ENCODE measurements at places on chromosomes 13 and 19. TPM values are rescaled to one million over a fixed set of nuclear protein-coding genes. Genes with fewer than 3 reads are reported as not detected.

DNA sequence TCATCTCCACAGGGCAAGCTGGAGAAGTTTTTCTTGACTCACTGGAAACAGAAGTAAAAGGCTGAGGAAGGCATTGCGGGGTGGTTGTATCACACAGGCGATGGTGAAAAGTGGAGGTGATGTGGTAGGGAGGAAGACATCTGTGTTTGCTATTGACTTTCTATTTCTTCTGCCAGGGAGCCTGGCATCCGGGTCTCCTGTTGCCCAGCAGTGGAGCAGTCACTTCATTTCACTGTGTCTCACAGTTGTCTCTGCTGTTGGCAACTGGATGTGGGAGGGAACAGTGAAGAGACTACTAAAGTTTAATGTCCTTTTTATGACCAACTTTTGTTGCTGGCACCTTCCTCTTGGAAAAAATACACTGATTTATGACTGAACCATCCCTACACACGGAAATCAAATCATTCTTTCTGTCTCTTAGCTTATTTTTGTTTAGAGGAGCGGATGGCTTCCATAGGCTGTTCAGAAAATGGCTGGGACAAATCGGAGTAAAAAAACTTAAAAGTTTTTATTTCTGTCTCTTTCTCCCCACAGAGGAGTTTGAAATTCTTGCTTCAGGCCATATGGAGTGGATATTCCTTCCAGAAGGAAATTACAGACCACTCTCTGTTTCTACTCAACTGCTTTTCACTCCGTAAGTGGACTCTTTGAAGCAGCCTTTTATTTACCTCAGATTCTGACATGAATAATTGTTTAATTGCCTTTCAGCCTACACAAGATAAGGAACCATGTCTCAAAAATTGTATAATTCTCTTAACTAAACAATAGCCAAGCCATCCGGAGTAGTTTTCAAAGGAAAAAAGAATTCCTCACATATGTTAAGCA, 23.8 kb upstream of the MEDAG start:
- DNase-seq = no peak

DNA sequence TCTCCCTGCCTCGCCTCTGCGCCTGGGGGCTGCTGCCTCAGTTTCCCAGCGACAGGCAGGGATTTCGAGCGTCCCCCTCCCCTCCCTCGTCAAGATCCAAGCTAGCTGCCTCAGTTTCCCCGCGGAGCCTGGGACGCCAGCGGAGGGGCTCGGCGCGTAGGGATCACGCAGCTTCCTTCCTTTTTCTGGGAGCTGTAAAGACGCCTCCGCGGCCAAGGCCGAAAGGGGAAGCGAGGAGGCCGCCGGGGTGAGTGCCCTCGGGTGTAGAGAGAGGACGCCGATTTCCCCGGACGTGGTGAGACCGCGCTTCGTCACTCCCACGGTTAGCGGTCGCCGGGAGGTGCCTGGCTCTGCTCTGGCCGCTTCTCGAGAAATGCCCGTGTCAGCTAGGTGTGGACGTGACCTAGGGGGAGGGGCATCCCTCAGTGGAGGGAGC, 722 bp upstream of the ICAM1 start:
- no peak for DNase-seq

DNA sequence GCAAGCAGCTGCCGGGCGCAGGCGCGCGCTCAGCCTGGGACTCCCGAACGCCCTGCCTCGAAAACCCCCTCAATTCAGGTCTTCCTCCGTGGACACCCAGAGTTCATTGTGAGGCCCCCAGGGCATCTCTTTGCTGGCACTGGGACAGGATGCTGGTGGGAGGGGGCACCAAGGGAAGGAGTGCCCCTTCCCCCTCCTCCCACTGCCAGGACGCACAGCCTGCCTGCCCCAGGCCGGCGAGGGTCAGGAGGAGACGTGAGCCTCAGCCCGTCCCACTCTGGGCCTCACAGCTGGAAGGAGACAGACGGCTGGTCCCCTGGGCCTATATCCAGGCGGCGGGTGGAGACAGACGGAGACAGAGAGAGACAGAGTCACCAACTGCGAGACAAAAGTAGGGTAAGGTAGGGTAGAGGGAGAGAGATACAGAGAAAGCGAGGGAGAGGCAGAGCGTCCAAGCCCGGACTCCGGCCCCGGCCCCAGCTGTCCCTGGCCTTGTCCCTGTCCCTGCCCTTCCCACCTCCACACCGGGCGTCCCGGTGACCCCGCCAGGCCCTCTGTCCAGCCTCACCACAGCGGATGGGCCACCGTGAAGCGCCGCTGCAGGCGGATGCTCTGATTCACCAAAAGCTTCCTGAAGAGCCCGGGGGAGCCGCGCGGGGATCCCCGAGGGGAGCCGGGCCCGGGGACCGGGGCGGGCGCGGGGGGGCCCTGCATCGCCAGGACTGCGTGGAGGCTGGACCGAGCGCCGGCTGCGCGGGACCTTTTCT, at the start of gene PDE4C:
Gene PDE4C, minus strand, starts transcription at position 737 of the 767 bp plus-strand sequence. Its CDS starts 23 bp downstream, at position 714.
- no peak for DNase-seq

DNA sequence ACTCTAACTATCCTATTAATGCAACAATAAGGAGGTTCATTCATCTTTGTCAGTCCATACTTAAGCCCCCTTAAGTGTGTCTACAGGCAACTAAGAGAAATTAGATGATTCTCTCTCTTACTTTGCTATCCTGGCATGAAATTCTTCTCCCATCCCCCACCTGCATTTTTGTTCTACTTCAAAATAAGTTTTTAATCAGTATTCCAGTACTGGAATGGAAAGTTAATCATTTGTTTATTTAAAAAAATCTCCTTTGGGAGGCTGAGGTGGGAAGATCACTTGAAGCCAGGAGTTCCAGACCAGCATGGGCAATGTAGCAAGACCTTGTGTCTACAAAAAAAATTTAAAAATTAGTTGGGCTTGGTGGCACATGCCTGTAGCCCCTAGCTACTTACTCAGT, 222.1 kb downstream of the MZT1 start:
- DNase-seq = no peak

- DNase-seq = peak; percentile 98
Measured at GRCh38 chr19:18364826-18365528, 21.0 kb upstream of the GDF15 start.

DNA sequence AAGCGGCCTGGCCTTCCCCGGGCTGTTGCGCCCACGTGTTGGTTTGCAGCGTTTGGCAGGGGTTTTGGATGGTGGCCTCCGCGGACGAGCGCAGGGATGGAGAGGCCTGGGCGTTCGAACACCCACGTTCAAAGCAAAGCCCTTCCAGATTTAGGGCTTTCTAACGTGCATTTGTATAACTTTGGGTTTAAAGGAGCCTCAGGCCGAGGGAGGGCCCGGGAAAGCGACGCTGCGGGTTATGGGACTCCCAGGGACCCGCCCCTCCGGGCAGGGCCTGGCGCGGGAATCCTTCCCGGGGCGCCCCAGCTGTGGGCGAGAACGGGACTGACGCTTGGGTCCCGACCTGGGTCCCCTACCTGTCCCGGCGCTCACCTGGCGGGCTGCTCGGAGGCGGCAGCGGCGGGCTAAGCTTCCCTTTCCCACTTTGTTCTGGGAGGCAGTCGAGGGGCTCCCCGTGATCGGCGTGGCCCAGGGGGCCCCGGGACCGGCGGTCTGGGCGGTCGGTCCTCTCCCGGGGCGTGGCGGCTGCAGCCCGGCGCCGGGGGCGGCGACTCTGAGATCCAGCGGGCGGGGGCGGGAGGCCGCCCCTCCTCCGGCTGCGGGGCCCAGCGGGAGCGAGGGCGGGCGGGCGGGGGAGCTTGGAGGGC, at the start of gene FBXO17:
Gene FBXO17, minus strand, starts transcription at position 529 of the 647 bp plus-strand sequence. CDS start 25,423 bp downstream, outside the sequence.
- peak; percentile 46 for DNase-seq

GRCh38 chr13:94305463-94305862, 174.0 kb downstream of the DCT start:
- peak; percentile 69 for DNase-seq

DNA sequence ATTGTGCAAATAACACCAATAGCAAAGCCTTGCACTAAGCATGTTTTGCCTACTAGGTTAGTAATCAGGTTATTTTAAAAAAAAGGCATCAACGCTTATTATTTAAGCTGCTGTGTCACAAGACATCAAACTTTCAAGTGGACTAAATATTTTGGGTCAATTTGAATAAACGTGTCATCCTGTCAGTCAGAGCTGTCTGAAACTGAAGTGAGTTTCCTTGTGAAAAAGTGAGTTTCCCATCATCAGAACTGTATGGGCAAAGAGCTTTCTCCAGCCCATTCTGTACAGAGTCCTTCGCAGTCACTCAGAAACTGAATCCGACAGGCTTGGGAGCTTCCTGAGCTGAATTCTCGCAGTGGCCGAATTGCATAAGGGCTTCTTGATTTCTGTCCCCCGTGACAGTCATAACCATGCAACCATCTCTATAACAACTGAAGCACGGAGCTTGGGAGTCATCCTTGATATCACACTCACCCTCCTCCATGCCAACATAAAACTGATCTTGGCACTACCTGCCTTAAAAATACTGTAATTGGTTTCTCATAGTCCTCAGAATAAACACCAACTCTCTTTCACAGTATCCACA, 139.8 kb downstream of the MIPEP start:
- DNase-seq = no peak

COL5A3 gene
- total RNA-seq = 3.2 TPM

NOVA2 gene
- not detected for total RNA-seq
